ENCODE measurements at places on chromosomes 5 and 9.

DNA sequence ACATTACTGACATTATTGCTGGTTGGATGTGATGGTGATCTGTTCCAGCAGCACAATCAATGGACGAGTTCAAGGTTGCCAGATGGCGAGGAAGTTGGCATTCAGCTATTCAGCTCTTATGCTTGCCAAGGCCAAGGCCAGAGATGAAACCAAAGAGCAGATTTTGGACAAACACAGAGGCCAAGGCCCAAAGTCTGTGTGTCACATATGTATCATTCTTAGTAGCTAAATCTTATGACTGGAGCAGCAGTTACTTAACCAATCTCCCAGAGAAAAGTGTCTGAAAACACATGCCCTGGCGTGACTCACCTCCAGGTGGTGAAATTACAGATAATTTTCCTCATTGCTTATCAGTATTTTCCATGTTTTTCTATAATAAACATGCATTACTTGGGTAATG is 189.0 kb upstream of the EGFLAM start:
- DNase-seq, result no peak

- DNase-seq, result no peak
These were observed 240.7 kb downstream of the COX7C start for GRCh38 chr5:86858442-86858841.

DNA sequence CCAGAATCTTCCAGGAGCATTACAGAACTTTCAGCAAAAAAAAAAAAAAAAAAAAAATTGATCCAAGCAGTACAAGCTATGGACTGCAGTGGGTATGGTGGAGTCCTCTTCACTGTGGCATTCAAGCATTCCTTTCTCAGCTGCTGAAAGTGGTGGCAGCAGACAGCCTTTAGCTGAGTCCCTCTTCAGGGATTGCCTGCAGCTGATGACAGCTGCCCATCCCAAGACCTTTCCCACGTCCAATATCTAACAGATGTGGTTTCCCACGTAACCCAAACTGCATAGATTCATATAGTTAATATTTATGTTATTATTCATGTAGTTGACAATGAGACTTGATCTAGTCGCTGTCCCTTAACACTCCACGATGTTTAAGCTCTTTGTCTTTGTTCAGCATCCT is 475.9 kb downstream of the TLE1 start:
- no peak for DNase-seq

DNA sequence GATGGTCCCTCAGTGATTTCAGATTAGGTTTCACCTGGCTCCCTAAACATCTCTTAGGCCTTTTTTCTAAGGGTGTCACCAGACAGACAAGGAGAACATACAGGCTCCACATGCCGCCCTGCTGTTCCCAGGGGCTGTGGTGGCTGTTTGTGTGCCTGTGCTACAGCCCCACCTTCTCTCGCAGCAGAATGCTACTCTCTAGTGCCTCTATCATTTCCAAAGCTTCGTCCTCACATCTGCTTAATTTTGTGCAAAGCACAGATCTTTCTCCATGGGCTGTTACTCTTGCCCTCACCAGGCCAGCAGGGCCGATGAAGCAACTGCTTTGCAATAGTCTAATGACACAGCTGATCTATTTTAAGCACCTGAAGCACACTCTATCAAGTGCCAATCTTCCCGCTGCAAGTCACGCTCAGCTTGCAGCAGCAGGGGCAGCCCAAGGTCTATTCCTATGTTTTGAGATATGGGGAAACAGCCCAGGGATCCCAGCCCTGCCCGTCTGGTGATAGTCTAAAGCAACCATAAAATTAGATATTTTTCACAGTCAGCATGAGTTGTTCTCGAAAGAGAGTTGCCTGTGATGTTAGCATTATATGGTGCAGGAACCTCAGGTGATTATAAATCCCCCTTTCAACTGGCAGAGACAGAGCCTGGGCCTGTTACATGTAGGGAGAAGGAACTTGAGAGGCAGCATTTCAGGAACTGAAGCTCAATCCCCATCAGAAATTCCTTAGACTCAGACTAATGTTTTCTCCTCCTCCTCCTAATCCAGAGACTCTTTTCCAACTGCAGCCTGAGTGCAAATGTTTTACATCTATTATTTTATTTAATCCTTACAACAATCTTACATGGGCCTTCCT is 12.7 kb downstream of the ABLIM3 start:
- DNase-seq, result no peak

DNA sequence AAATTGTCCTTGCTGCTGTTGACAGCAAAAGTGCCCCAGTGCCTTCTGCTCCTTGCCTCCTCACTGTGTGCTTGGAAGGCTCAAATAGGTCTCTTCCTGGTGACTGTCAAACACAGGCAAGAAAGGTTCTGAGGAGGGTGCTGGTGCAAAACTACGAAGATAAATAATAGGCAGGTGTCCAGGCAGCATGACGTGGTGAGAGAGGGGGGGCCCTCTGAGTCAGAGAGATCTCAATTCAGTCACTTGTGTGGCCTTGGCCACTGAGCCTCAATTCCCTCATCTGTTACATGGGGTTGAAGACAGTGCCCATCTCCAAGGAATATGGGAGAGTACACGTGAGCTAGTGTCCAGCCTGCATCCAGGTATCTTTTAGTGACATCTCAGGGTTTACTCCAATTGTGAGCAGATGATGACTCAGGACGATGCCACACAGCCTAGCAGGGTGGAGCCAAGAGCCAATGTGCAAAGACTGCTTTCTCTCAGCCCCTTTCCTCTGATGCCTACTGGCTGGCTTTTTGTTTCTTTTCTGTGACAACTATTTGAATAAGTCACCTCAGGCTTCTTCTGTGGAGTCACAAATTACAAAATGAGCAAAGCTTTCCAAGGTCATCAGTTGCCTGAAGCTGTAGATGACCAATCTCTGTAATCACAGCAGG is 29.7 kb upstream of the SMIM32 start:
- no peak for DNase-seq

DNA sequence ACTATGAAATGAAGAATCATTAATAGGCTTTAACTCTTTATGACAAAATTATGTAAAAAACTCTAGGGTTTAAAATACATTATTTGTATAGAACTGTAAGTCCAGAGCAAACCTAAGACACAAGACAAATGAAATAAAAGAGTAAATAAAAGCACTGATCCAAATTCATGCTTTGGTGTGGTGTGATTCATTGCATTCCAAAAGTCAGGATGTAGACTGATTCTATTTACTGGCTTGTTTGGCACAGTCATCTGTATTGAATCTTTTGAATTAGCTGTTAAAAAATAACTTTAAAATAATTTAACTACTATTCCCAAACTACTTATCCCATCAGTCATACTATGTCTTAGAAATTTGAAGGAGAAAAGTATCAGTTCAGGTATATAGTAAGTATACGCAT is 31.1 kb downstream of the IL4 start:
- DNase-seq, result no peak

DNA sequence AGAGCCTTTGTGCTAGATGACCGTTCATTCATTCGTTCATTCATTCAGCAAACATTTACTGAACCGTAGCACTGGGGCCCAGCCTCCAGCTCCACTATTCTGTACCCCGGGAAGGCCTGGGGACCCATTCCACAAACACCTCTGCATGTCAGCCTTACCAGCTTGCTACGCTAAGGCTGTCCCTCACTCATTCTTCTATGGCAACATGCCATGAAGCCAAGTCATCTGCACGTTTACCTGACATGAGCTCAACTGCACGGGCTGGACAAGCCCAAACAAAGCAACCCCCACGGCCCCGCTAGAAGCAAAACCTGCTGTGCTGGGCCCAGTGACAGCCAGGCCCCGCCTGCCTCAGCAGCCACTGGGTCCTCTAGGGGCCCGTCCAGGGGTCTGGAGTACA is 6.0 kb downstream of the CEL start:
- DNase-seq, result no peak

DNA sequence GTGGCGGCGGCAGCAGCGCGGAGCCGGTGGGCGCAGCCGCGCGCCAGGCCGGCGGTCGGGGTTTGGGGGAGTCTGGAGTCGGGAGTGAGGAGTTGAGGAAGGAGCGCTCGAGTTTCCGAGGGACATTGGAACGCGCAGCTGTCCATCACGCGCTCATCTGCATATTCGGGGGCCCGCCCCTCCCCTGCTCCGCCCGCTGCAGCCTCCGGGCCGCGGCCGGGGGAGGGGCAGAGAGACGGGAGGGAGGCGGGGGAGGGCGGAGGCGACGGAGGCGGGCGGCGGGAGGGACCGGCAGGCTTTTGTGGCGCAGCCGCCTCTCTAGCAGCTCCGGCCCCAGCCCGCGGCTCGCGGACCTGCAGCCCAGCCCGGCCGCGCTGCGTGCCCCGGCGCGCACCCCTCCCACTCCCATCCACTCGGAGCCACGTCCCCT is at the start of gene IRX2:
Gene IRX2, minus strand, starts transcription at position 86 of the 430 bp plus-strand sequence. CDS start 264 bp downstream, outside the sequence.
- DNase-seq, result no peak

GRCh38 chr5:179228341-179229121 is 116.7 kb downstream of the ADAMTS2 start:
- DNase-seq, result no peak

DNA sequence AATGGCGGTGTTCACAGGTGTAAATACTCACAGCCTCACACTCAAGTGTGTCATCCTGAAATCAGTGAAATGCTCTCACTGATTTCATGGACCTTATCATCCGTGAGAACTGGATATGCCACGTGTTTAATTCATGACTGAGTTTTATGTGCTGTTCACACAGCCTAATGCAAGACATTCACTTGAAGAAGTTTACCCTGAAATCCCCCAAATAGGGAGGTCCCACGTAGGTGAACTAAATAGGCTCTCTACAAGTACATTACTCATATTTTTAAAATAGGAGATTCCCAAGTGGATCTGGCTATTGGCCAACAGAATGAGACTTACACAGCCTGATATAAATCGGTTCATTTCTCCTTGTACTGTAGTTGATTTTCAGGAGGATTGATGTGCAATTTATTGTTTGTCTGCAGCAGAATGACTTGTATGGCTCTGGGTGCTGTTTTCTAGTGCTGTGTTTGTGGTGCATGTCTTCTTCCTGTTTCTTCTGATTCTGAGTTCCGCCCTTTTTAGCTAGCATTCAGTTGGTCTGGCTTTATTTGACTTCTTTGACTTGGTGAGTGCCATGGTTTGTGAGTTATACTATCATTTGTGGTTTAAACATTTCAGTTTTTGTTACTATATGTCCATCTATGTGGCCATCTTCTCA is 25.1 kb downstream of the TRIO start:
- no peak for DNase-seq

DNA sequence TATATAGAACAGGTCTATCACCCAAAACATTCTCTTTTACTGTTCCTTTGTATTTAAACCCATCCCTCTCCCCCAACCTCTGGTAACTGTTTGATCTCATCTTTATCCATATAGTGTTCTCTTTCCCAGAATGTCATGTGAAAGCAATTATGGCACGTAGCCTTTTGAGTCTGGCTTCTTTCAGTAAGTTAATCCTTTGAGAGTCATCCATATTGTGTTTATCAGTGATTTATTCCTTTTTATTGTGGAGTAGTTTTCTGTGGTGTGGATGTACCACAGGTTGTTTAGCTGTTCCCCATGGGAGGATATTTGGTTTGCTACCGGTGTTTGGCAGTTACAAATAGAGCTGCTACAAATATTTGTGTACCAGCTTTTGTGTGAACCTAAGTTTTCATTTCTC is 38.0 kb downstream of the HMGXB3 start:
- no peak for DNase-seq

- DNase-seq, result peak; percentile 63
These were observed at the start of gene NEK6 for GRCh38 chr9:124257844-124258606. Gene NEK6, plus strand, starts transcription at chr9:124257949. Its CDS starts 44,016 bp downstream, at chr9:124301965.

GRCh38 chr9:81626511-81626910 is 62.8 kb downstream of the TLE1 start:
- DNase-seq, result no peak

GRCh38 chr5:158700231-158701006 is 399.3 kb downstream of the EBF1 start:
- DNase-seq, result no peak

DNA sequence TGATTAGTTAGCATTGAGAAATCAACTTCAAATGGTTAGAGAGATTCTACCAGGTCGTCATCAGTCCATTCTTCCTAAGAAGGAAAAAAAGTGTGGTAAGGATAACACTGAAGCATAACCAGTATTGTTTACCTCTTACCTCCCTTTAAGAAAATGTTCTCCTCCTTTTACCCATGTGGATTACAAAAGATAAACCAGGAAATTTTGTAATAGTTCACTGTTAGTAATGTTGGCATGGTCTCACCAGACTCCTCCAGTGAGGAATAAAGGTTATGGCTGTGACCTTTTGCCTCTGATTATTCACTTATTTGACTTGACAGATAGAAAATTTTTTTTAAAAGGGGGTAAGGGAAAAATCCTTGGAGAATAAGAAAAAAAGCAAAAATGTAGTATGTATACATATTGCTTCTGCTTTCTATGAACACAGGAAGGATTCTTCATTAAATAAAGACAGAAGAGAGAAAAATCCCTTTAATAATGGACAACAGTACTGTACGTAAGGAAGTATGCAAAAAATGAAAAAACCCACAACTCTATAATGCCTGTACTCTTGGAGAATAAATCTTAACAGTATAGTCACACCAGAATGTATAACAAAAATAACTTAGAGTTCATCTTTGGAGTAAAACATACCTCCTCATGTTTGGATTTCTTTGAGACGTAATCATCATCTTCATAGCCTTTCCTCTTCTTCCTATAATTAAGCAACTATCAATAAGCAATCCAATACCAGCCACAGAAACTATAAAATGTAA is 18.1 kb downstream of the CCNH start:
- DNase-seq, result no peak

- no peak for DNase-seq
These were observed 133.3 kb upstream of the DMRT1 start for GRCh38 chr9:708182-708550.

GRCh38 chr5:16459451-16459850 is 6.1 kb downstream of the ZNF622 start:
- no peak for DNase-seq

DNA sequence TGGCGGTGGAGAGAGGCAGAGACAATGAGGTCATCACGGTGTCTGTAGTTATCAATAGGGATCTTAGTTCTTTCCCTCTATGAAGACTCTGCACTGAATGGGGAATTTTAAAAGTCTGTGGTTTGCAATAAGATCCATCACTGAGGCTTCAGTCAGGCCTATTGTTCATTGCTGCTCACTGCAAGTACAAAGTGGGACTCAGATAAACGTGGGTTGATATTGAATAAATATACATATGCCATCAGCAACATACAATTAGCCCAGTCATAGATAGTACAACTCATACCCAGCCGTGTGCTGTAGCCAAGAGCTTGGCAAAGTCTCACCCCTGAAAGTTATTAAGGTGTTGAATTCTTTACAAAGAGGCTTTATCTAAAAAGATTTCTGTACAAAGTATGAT is 88.4 kb downstream of the ENC1 start:
- DNase-seq, result no peak

DNA sequence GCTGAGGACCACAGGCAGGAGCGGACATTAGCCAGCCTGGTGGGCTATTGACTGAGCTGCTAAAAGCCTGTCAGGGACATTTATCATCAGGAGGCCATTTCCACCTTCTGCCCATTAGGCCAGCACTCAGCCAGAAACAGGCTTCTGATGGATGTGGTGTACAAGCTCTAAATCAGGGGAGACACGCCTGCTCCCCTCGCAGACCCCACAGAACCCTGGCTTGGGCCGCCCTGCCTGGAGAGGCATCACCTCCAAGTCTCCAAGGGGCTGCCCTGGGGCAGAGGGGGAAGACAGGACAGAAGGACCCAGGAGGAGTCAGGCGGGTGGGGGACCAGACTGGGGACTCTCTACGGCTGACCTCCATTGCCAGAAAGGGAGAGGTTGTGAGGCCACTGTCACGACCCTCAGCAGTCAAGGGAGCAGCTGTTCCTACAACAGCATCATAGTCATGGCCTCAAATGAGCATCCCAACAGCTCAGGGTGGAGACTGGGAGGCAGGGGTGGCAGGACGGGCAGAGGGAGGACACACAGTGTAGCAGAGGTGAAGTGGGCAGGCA is 24.0 kb upstream of the TRIM14 start:
- DNase-seq, result no peak

- DNase-seq, result no peak
These were observed 41.3 kb upstream of the ITGA2 start for GRCh38 chr5:52947851-52948250.
